NCI-H1417 treated with DMSO at 0.1 percent for 48 hours (cell line): ENCODE measurements at places on chromosomes 6 and 20.

- no peak for DNase-seq
Measured at GRCh38 chr20:48060841-48061720, 275.8 kb upstream of the SULF2 start.

GRCh38 chr20:17587148-17587547 is 17.3 kb downstream of the DSTN start:
- DNase-seq: no peak

DNA sequence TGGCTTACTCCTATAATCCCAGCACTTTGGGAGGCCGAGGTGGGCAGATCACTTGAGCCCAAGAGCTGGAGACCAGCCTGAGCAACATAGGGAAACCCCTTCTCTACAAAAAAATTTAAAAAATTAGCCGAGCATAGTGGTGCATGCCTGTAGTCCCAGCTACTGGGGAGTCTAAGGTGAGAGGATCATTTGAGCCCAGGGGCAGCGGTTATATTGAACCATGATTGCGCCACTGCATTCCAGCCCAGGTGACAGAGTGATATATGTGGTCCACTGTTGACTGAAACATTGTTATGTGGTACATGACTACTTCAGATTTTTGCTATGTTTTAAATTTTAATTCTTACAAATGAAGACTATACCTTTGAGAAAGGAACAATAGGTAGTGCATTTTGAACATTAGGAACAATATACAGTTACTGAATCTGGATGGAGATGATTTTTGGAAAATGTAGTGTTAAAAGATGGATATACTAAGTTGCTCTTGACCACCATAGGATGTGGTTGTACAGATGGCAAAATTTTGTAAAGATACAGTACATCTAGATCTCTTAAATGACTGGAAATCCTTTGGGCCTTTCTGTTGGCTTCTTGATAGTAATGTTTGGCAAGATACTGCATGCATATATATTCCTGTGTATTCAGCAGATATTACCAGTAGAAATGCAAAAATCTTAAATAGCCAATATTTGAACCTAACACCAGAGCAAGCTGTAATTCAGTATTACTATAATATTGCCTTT is 35.9 kb downstream of the MAPK14 start:
- no peak for DNase-seq

DNA sequence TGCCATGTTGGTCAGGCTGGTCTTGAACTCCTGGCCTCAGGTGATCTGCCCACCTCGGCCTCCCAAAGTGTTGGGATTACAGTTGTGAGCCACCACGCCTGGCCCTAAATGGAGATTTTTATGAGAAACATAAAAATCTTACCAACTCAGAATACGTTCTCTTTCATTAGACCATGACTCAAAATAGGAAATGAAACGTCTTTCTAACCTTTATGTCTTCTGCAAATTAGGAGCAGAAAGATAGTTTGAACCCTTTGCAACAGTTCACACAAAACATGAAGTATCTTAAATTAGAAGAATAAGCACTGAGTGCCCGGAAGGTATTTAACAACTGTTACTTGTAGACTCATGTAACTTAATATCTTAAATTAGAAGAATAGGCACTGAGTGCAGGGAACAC is 48.3 kb downstream of the AHI1 start:
- DNase-seq: no peak

DNA sequence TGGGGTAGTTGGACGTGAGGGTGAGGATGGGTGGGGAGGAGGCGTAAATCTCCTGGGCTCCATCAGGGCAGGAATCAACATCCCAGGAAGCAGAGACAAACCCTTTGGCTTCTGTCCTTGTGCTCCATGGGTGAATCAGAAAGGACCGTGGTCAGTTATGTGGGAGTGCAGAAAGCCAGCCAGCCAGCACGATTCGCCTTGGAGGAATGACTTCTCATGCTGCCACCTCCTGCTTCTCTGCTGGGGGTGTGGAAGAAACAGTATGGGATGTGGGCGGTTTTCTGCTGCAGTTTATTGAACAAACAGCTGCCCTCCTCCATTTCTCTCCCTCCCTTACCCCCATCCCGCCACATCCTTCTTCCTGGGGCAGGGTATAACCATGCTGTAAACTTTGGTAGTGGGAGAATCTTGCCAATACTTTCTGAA is 214.5 kb downstream of the SOX4 start:
- no peak for DNase-seq

DNA sequence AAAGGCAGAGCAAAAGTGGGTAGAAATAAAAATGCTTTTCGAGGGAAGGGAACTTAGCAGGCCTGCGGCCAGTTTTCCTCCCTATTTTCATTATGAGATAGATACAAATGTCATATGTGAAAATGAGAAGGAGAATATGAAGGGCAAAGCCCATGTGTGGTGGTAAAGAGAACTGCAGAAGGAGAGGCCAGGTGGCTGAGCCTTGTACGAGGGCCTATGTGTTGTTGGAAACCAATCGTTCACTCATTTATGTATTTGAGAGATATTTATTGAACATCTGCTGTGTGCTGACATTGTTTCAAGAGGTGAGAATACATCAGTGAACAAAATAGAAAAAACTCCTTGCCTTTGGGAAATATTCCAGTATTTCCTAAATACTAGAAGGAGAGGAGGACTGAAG is 147.7 kb downstream of the SH3BGRL2 start:
- no peak for DNase-seq

GRCh38 chr6:137471986-137472385 is 22.2 kb downstream of the OLIG3 start:
- DNase-seq: no peak

DNA sequence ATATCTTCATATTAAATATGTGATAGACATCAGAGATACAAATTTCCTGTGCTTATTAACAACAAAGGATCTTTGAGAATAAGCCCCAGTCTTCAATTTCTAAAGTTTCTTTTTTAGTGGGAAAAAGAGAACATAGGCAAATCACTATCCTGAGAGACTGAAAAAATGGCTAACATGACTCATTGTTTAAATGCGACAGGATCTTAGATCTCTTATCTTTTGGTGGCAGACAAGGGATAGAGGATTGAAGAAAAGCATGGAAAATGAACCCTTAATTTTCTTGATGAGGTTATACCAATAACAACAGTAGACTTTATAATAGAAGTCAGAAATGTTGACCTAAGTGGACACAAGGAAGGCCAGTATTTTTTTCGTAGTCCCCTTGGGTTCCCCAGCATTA is 178.6 kb upstream of the MAP3K7 start:
- no peak for DNase-seq

DNA sequence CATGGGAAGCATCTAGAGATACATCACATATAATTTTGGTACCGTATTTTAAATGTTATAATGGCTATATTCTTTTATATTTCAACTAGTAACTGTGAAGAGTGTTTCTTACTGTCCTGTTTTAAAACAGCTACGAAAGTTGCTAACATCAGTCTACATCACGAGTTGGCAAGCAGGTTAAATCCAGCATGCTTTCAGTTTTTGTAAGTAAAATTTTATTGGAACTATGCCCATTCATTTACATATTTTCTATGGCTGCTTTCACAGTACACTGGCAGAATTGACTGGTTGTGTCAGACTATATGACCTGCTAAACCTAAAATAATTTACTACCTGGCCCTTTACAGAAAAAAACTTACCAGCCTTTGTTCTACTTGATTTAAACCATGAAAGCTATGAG is 478.1 kb downstream of the PHF3 start:
- no peak for DNase-seq

GRCh38 chr6:53031281-53031680 is 33.9 kb upstream of the FBXO9 start:
- no peak for DNase-seq

- no peak for DNase-seq
Measured at GRCh38 chr6:14025160-14025559, 92.4 kb upstream of the CD83 start.

DNA sequence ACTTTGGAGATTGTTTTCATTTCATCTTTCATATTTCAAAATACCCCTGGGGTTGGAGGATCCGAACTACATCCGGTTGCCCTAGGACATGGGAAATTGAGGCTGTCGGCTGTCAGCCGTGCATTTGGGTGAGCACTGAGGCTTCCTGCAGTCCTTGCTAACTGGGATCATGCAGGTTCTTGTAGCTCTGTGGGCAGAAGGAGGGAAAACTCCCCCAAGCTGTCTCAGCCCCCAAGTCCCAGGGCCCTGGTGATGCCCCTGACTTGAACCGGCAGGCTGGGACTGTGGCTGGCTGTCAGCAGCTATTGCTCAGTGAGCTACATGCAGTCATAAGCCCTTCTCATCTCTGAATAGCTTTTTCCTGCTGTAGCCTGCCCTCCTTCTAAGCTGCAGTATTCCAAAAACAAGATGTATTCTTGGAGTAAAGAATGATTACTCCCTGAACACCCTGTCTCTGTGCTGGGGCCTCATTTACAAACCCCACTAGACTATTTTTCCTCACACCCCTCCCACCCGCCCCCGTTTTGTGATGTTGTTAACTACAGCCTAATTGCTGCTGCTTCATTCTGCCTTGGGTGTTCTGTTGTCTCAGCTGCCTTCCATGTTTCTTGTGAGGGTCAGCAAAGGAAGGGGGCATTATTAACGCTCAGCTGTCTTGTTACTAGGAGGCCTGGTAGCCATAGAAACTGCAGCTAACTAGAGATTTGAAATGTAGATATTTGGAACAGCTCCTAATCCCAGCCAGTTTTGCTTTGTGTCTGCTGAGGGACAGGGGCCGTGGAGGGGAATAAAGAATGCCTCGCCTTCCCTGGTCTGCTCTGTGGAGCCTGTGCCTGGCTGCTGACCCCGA is 18.1 kb downstream of the MTRES1 start:
- DNase-seq: no peak

- no peak for DNase-seq
Measured at GRCh38 chr20:48416002-48416401, 411.8 kb downstream of the PREX1 start.

- DNase-seq: no peak
Measured at GRCh38 chr6:79943133-79943532, 4.2 kb downstream of the ELOVL4 start.

- DNase-seq: no peak
Measured at GRCh38 chr20:801678-802077, 31.8 kb upstream of the FAM110A start.

DNA sequence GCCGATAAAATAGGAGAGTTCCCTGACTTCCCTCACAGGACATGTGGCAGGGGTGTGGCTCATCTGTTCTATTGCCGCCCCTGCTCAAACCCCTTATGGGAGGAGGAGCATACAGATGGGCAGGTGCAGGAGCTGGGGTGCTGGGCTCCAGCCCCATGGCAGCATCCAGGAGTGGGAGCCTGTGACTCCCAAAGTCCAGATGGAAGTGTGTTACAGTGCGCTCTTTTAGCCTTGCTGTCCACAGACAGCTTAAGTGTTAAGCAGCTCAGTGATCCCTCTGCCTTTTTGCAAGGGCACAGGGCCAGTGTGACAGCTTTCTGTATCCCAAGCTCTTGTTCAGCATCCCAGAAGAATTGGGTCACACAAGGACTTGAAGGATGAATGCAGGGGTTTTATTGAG is 212.3 kb upstream of the MYLIP start:
- no peak for DNase-seq

DNA sequence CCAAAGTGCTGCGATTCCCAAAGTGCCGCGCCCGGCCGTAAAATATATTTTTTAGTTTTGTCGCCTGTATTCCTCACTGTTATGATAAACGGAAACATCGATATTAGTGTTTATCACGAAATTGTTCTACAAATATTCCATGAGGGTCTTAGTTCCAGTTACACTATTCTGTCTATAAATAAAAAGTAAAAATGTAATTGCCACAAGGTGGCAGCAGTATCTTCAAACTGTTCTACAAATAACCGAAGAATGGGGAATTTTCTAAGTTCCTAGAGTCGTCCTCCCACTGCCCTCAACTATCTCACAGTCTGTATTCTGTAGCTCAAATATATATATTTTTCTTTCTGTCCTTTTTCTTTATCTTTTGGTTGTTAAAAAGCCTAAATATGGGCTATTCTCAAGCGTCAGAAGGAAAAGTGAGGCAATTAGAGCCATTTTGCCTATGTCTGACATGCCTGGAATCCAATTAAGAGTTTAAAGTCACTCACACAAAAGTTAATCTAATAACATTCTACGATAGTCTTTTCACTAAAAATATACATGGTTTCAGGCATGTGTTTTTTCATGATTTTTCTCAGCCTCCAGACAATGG is 14.2 kb upstream of the FAM162B start:
- no peak for DNase-seq

DNA sequence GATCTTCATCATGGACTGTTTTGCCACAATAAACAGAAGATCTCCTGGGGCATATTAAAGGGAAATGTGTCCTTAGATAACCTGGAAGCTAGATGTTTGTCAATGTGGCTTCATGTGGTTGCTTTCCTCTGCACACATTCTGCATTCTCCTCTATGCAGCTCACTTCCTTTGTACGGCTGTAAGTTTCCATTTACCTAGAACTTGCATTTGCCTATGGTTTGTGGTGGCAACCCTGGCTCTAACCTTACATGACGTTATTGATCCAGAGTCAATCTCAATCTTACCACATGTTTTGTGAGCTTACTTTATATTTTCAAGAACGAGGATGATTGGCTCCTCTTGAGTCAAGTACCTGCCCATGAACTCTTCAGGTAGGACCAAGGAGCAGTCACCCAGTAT is 863.1 kb downstream of the MAFB start:
- no peak for DNase-seq
